ENCODE measurements at places on chromosomes 6 and 20. TPM values are rescaled to one million over a fixed set of nuclear protein-coding genes. Genes with fewer than 3 reads are reported as not detected.
A peak's percentile ranks its signal among the peaks of the same experiment; 100 is the strongest.

DNA sequence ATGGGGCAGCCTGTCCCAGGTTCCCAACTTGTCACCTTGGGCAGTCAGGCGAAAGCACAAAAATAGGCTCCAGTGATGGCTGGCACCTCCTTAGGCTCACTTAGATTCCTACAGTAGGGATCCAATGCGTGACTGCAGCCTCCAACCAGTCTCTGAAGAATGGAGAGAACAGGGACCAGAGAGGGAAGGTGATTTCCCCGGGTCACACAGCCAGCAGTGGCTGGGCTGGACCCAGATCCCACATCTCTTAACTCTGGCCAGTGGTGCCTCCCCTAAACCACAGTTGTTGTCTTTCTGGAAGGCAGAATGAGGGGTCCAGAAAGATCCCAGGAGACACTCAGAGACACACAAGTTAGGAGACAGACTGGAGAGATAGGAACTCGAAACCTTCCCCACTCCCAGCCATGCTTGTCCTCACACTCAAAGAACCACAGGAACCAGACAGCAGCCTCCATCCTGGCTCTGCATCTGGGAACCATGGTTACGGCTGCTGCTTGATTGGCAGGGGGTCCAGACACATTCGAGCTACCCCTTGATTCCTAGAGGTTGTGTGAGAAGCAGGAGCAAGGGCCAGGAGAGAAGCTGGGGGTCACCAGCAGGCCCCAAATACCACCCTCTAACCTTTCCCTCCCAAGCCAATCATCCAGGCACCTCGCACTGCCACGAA lies 33.1 kb upstream of the SIRPA start:
- peak overlapping the region; percentile 67 for H3K27ac ChIP-seq
- no peaks in the 10 kb centered on the region for H3K36me3 ChIP-seq
- no peak for DNase-seq
- H3K4me3 ChIP-seq = no peak overlapping the region

GRCh38 chr6:128754658-128755256 lies 128.2 kb upstream of the LAMA2 start:
- H3K4me3 ChIP-seq = no peak overlapping the region
- no peak overlapping the region for H3K27ac ChIP-seq
- H3K36me3 ChIP-seq = no peaks in the 10 kb centered on the region

DNA sequence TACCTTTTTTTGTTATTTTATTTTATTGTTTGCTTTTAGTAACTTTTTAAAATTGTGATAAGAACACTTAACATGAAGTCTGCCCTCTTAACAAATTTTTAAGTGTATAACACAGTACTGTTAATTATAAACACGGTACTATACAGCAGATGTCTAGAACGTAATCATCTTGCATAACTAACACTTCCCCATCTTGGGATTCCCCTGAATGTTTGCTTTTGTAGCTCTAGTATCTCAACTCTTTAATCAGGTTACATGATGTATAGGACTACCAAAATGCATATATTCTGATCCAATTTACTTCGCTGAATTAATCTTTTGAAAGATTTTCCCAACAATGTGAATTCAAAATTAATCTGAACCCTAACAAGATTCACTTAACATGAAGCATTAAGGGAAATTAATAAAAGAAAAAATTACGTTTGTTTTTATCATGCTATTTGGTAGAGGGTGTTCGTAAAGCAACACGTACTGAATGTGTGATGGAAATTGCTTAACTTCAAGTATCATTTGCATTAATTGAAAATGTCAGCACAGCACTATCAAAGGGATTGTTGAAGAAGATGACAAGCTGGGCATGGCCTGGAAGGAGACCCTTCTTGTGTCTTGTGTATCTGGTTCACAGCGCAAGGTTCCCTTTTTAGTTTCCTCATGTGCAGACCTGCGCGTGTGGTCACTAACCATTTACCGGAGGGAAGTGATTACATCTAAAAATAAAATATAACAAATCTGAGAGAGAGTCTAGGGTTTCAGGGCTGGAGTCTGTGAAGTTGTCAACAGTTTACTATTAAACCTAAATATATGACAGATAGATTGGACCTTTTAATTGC lies 15.2 kb downstream of the COL19A1 start:
- no peaks in the 10 kb centered on the region for H3K36me3 ChIP-seq
- DNase-seq = no peak
- no peak overlapping the region for H3K27ac ChIP-seq
- H3K4me1 ChIP-seq = no peaks in the 10 kb centered on the region
- H3K27me3 ChIP-seq = no peaks in the 10 kb centered on the region
- H3K4me3 ChIP-seq = no peak overlapping the region

DNA sequence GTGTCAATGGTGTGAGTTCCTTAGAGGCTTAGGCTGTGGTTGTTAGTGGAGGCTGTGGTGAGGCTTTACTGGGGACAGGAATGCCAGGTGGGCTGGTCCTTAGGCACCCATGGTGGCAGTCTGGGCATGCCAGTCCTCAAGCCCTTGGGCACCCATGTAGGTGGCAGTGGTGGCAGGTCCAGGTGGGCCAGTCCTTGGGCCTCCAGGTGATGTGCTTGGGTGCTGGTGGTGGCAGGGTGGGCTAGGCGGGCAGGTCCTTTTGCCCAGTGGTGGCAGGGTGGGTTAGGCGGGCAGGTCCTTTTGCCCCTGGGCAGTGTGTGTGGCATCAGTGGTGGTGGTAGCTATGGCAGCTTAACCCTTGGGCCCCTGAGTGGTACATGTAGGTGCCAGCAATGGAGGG lies 133.8 kb downstream of the FLRT3 start:
- no peak overlapping the region for H3K27ac ChIP-seq
- H3K4me3 ChIP-seq = no peak overlapping the region
- no peak for DNase-seq

- no peaks in the 10 kb centered on the region for H3K36me3 ChIP-seq
- no peaks in the 10 kb centered on the region for H3K27me3 ChIP-seq
- H3K4me1 ChIP-seq = no peaks in the 10 kb centered on the region
- H3K4me3 ChIP-seq = peak overlapping the region; percentile 98
These were observed 623 bp upstream of the SNX9 start for GRCh38 chr6:157822245-157823000.

DNA sequence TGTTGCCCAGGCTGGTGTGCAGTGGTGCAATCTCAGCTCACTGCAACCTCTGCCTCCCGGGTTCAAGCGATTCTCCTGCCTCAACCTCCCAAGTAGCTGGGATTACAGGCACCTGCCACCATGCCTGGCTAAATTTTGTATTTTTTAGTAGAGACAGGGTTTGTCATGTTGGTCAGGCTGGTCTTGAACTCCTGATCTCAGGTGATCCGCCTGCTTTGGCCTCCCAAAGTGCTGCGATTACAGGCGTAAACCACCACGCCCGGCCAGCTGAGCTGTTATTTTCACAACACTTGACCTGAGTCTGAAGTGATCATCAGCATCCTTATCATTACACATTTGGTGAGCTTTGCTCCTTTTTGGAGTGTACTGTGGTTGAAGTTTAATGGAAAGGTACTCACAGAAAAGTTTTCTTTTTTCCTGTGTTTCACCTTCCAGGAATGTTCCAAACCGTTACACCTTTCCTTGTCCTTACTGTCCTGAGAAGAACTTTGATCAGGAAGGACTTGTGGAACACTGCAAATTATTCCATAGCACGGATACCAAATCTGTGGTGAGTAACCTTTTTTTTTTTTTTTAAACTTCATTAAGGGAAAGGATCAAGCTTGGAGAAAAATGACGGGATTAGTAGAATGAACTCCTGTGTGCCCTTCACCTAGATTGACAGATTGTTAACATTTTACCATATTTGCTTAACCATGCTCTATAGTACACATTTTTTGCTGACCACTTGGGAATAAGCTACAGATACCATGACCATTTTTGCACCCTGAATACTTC lies 9.7 kb downstream of the RNF114 start:
- no peak for DNase-seq
- no peak overlapping the region for H3K27ac ChIP-seq
- H3K4me3 ChIP-seq = no peak overlapping the region
- no peaks in the 10 kb centered on the region for H3K4me1 ChIP-seq
- H3K36me3 ChIP-seq = no peaks in the 10 kb centered on the region

GRCh38 chr6:494394-494793 lies 102.8 kb downstream of the IRF4 start:
- no peak overlapping the region for H3K27ac ChIP-seq
- H3K4me1 ChIP-seq = no peaks in the 10 kb centered on the region
- no peak for DNase-seq
- H3K4me3 ChIP-seq = no peak overlapping the region
- H3K36me3 ChIP-seq = peaks cover 6% of the 10 kb centered on the region
- no peaks in the 10 kb centered on the region for H3K27me3 ChIP-seq

DNA sequence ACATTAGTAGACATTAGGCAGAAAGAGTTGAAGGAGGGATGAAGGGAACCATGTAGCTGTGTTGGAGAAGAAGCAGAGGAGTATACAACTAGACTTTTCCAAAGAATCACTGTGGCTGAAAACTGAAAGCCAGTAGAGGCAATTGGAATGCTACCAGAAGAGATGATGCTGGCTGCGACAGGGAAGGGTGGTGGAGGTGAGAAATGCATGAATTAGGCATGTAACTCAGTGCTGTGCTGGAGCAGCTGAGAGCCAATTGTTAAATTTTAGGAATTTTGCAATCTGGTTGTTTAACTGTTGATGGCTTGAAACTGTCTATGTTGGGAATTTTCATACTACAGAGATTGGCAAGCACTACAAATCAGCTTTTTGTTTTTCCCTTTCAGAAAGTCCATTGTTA lies 35.8 kb upstream of the SIRPG start:
- no peaks in the 10 kb centered on the region for H3K4me1 ChIP-seq
- H3K4me3 ChIP-seq = no peak overlapping the region
- H3K36me3 ChIP-seq = no peaks in the 10 kb centered on the region
- H3K27ac ChIP-seq = no peak overlapping the region
- no peak for DNase-seq

GRCh38 chr6:12720310-12720709 lies 3.7 kb downstream of the PHACTR1 start:
- no peak overlapping the region for H3K27ac ChIP-seq
- no peak overlapping the region for H3K4me3 ChIP-seq
- no peaks in the 10 kb centered on the region for H3K4me1 ChIP-seq
- H3K36me3 ChIP-seq = no peaks in the 10 kb centered on the region

DNA sequence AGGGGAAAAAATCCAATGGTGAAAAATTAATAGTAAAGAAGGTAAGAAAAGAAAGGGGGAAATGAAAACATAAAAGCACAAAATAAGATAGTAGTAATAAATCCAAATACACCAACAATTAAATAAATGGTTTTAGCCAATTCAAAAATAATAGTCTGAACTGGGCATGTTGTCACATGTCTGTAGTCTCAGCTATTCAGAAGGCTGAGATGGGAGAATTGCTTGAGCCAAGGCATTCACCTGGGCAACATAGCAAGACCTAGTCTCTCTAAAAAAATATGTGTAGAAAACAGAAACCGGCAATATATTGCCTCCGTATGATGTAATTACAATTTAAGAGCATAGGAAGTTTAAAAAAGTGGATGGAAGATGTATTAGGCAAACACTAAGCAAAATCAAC lies 311.3 kb upstream of the FERMT1 start:
- H3K27me3 ChIP-seq = no peaks in the 10 kb centered on the region
- no peak for DNase-seq
- no peaks in the 10 kb centered on the region for H3K36me3 ChIP-seq
- no peak overlapping the region for H3K4me3 ChIP-seq
- H3K4me1 ChIP-seq = no peaks in the 10 kb centered on the region

GRCh38 chr6:2509711-2510110 lies 241.0 kb downstream of the MYLK4 start:
- no peak for DNase-seq
- H3K27me3 ChIP-seq = no peaks in the 10 kb centered on the region
- H3K36me3 ChIP-seq = no peaks in the 10 kb centered on the region

DNA sequence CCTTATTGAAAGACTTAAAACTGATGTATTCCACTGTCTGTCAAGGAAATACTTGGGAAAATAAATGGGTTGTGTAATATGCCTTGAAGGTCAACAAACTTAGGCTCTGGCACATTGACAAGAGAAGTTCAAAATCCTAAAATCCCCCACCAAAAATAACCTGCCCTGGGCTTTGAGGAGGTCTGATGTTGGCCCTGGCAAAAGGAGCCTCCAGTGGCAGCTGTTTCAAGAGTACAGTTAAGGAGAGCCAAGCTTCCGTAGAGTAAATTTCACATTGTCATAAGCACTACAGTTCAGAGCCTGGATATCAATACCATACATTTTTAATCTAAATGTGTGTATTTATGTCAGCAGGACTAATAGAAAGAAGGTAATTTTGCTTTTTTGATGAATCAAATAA lies 282.7 kb downstream of the EYA4 start:
- no peak for DNase-seq
- no peaks in the 10 kb centered on the region for H3K27me3 ChIP-seq
- no peaks in the 10 kb centered on the region for H3K4me1 ChIP-seq
- H3K36me3 ChIP-seq = no peaks in the 10 kb centered on the region

GRCh38 chr6:147417954-147418353 lies 90.5 kb upstream of the SAMD5 start:
- H3K4me3 ChIP-seq = no peak overlapping the region
- H3K27me3 ChIP-seq = no peaks in the 10 kb centered on the region
- DNase-seq = no peak
- H3K27ac ChIP-seq = no peak overlapping the region

DNA sequence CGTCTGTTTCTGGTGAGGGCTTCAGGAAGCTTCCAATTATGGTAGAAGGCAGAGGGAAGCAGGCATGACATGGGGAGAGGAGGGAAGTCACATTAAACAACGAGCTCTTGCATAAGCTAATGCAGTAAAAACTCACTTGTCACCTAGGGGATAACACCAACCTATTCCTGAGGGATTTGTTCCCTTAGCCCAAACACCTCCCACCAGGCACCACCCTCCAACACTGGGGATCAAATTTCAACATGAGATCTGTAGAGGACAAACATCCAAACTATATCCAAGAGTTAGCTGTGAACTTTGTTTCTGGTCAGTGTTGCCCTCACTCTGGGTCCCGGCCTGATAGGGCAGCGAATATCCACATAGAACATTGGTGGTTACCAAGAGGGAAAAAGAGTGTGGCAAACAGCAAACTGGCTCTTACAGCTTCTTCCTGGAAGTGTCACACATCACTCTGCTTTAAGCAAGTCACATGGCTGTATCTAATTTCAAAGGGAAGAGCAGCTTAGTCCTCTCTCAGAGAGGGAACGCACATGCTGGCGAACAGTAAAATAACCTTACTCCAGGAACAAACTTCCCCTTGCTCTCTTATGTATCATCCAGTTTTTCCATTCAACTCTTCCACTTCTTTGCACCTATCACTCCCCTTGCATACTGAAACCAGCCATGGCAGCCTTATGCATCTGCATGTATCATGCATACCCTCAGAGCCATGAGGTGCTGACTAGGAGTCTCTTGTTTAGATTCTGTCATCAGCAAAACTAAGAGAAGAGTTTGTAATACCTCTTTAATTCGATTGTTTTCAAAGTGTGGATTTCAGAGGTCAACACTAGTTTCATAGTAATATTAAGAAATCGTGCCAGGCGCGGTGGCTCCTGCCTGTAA lies 4.8 kb upstream of the MOCS1 start:
- no peaks in the 10 kb centered on the region for H3K36me3 ChIP-seq
- H3K4me1 ChIP-seq = no peaks in the 10 kb centered on the region
- DNase-seq = no peak
- H3K4me3 ChIP-seq = no peak overlapping the region
- H3K27ac ChIP-seq = no peak overlapping the region
- H3K27me3 ChIP-seq = no peaks in the 10 kb centered on the region

- no peaks in the 10 kb centered on the region for H3K27me3 ChIP-seq
- no peaks in the 10 kb centered on the region for H3K36me3 ChIP-seq
- no peak overlapping the region for H3K4me3 ChIP-seq
- no peak overlapping the region for H3K27ac ChIP-seq
These were observed 52.7 kb upstream of the PTGIS start for GRCh38 chr20:49620364-49621240.

GRCh38 chr6:53802582-53802981 lies 7.8 kb downstream of the LRRC1 start:
- no peak overlapping the region for H3K4me3 ChIP-seq
- H3K4me1 ChIP-seq = no peaks in the 10 kb centered on the region
- H3K36me3 ChIP-seq = no peaks in the 10 kb centered on the region
- no peak for DNase-seq
- no peaks in the 10 kb centered on the region for H3K27me3 ChIP-seq

Gene ZBTB46
- total RNA-seq = 8.2 TPM

Gene ERVFRD-1
- not detected for total RNA-seq

Gene MRPL18
- total RNA-seq = 72.9 TPM
